ENCODE measurements at places on chromosomes 12 and 14.

GRCh38 chr14:91335191-91336092 lies 82.2 kb downstream of the CCDC88C start:
- DNase-seq, result no peak

GRCh38 chr14:33936391-33936790 lies 14.5 kb downstream of the EGLN3 start:
- no peak for DNase-seq

DNA sequence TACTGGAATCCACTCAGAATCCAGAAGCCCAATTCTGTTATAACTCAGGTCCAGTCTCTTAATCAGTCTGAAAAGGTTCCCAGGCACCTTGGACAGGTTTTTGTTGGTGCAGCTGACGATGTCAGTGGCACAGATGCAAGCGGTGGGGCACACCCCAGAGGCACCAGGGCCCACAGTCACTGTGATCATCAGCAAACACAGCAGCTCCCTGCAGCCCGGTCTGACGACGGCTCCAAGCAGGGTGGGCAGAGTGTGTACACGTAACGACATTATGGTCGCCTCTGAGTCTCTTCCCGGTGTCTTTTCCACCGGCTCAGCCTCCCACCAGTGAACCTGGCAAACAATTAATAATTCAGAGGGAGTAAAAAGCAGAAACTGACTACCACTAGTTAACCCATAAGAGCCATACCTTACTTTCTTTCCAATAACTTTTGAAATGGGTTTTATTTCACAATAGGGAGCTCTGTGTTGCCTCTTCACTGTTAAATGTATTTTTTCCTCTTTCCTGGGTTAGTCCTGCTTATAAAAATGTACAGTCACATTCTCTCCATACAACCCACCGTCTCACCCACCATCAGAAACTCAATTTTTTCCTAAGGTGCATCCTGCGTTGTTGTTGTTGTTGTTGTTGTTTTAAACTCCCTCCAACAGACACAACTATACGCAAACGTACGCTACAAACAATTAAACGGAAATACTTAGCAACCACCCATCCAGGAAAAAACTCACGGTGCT lies 521 bp upstream of the PCED1B start:
- peak; percentile 30 for DNase-seq

DNA sequence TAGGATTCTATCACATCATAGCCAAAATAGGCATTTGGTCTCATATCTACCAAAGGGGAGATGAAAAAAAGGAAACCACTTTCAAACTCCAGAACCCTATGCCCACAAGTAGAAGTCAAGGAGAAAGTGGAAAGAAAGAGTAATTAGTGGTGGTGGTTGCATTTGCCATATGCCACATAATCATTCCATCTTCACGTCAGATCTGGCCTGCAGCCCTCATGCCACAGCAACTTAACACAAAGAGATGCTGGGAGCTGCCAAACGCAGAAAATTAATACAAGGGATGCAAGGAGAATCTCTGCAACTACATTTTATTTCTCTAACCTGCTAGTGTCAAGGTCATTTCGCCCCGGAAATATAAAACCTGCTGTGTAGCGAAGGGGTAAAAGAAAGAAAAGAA lies 148.6 kb upstream of the FOXN3 start:
- DNase-seq, result no peak

DNA sequence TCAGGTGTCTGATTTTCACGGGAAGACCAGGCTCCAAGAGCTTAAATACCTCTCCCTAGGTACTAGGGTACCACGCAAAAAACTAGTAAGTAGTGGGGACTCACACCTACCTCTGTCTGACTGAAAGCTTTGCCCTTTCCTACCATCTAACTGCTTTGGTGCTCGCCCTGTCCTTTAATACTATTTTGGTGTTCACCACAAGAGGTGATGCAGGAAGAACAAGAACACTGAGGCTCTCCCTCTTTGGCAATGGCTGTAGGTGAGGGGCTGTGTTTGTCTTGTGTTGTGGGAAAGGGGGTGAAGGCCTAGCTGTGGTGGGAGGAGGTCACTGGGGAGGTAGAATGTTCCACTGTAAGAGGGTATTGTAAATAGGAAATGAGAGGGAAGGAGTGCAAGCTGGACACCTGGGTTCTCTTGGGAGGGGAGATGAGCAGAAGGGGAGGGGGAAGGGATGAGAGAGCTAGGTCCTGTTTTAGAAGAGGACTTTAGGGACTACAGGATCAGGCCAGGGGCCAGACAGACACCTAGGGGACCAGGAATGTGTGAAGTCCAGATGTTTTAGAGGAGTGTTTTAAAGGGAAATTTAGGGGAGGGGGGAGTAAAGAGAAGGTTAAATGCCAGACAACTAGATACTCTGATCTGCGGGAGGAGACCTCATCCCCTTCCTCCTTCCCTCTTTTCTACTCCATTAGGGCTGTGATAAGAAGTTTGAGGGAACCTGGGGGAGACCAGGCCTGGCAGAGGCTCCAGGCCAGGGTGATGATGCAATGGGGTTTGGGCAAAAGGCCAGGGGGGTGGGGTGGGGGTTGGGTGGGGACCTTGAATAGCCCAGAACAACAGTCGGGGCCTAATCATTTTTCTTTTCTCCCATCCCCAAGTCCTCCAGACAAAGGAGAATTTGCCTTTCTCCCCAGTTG lies 2.1 kb downstream of the ITGA5 start:
- DNase-seq, result no peak

DNA sequence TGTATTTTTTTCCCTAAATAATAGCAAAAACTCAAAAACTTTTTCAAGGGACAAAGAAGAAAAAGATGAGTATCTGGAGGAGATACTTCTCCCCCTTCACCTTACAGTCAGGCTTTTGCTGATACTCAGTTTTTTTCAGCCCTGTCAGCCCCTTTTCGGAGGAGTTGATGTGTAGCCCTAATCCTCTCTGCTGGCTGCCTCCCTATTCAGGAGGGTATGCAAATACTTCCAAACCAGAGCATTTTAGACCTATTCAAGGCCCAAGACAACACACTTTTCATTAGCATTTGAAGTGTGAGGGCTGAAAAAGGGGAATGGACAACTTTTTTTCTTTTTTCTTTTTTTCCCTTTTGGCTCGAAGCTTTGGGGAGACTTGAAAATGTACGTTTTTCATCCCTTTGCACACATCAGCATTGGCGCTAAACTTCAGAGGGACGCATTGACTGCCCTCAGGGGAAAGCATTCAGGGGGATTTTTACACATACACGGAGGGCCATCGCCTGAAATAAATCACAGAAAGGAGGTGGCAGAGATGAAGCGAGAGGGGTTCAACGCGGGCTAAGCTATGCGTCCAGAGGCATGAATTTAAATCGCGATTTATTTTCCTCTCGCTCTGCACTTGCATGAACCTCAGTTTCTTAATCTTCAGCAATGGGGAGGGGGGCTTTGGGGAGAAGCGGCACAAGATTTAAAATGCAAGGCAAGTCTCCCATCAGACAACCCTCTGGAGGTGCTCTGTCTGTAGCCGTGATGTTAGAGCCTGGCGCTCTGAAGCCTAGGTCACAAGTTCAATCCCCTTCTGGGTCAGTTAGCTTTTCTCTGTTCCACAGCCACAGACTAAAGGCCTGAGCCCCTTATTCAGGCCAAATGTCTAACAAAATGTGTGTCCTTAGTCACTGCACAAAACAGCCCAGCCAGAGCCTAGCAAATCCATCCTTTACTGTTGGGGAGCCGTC lies 86.3 kb downstream of the ASCL1 start:
- DNase-seq, result no peak

DNA sequence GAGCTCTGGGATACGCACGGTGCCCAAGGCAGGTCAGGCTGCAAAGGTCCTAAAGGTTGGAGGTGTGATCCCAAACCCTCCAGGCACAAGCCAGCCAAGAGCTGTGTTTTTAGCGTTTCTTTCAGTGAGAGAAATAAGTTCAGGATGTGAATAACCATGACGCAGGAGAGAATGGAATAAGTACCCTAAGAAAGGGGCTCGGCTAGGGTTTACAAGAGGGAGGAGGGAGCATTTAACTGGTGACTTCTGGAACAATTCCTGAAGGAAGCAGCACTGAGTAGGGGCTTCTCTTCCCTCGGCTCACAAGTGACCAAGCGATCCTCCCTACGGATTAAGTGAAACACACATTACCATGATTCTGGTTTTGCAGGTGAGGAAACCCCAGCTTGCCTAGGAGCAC lies 29.4 kb downstream of the SSH1 start:
- no peak for DNase-seq
